ENCODE measurements at places on chromosomes 6 and 20. TPM values are rescaled to one million over a fixed set of nuclear protein-coding genes. Genes with fewer than 3 reads are reported as not detected.

The WFDC5 gene
- total RNA-seq = not detected

The BTBD3 gene
- total RNA-seq = 47.0 TPM

The EZR gene
- 209 TPM for total RNA-seq

The CRISP2 gene
- total RNA-seq = 0.50 TPM

The TGM3 gene
- not detected for total RNA-seq

The SIGLEC1 gene
- total RNA-seq = not detected

The PERP gene
- 23.7 TPM for total RNA-seq

- no peaks in the 10 kb centered on the region for H3K27me3 ChIP-seq
- H3K36me3 ChIP-seq = no peaks in the 10 kb centered on the region
- no peak for DNase-seq
- H3K4me1 ChIP-seq = no peaks in the 10 kb centered on the region
These were observed 24.6 kb upstream of the PPP1R14C start for GRCh38 chr6:150118203-150118602.

DNA sequence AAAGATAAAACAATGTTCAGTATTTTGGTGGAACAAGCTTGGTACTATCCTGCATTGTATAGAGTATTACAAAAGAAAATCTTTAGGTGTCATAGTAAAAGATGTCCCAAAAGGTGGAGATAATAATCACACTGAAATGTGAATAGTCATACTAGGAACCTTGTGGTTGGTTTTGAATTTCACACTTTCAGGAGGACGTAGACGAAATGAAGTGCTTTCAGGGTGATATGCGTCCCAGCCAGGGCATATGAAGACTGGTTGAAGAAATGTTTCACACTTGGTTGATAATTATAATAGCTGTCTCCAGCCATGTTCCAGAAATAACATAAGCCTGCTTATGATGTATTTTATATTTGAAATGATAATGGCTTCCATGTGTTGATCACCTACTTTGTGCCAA lies 60.4 kb downstream of the SCAND1 start:
- H3K27ac ChIP-seq = no peak overlapping the region
- H3K4me1 ChIP-seq = no peaks in the 10 kb centered on the region
- H3K4me3 ChIP-seq = no peak overlapping the region
- DNase-seq = no peak
- no peaks in the 10 kb centered on the region for H3K27me3 ChIP-seq
- H3K36me3 ChIP-seq = no peaks in the 10 kb centered on the region

DNA sequence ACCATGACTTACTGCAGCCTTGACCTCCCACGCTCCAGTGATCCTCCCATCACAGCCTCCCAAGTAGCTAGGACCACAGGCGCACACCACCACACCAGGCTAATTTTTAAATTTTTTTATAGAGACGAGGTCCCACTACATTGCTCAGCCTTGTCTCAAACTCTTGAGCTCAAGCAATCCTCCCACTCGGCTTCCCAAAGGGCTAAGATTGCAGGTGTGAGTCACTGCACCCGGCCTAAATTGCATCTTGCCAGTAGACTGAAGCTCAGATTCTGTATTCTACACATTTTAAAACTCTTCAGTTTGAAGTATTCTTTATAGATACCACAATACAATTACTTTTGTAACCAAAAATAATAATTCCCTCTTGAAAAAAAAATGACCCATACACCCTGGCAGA lies 11.4 kb downstream of the NUDT3 start:
- H3K27me3 ChIP-seq = no peaks in the 10 kb centered on the region
- DNase-seq = no peak
- peaks cover 21% of the 10 kb centered on the region for H3K4me1 ChIP-seq
- H3K4me3 ChIP-seq = no peak overlapping the region
- H3K27ac ChIP-seq = no peak overlapping the region

DNA sequence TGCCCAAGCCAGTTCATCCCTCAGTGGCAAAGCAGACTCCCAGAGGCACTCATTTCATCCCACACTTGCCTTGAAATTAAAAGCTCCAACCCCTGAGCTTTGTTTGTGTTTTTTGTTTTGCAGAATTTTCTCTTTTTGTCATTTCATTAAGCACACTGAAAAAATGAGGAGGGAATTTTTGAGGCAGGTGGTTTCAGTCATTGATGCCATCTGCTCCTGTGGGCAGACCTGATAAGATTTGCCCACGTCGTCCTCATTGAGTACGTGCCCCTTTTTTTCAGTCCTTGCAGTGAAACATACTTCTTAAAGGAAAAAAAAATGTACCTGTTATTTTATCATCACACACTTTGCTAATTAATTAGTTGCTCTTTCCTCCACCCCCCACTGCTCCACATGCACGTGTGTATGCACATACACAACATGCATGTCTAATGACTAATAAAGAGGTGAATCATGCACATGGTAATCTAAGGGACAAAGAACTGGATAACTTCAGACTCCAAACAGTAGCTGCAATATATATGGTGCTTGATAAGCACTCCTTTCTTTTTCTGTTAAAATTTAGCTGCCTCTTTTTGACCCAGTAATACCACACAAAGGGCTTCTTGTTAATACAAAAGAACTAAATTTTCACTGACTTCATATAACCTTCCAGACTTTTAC lies 102.1 kb upstream of the TMEM181 start:
- no peaks in the 10 kb centered on the region for H3K36me3 ChIP-seq
- no peak overlapping the region for H3K27ac ChIP-seq
- H3K27me3 ChIP-seq = no peaks in the 10 kb centered on the region
- no peak for DNase-seq
- peaks cover 35% of the 10 kb centered on the region for H3K4me1 ChIP-seq

DNA sequence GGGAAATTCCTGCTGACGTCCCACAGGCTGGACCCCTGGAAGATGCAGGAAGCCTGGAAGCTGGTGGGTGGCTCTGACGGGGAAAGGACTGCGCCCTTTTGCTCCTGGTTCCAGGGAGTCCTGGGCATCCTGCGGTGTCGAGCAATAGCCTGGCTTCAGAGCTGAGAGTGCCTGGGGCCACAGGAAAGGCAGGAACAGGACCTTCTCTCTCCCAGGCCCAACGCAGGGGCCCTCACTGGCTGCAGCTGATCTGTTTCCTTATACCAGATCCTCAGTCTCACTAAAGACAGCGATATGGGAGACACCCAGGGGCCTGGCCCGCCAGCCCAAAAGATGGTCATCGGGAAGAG lies 1.4 kb downstream of the B3GALT4 start:
- H3K27ac ChIP-seq = peak overlapping the region; percentile 39
- peaks cover 32% of the 10 kb centered on the region for H3K36me3 ChIP-seq
- H3K4me3 ChIP-seq = peak overlapping the region; percentile 99

GRCh38 chr20:50595433-50595895 lies 85.3 kb downstream of the PTPN1 start:
- no peak overlapping the region for H3K4me3 ChIP-seq
- H3K4me1 ChIP-seq = no peaks in the 10 kb centered on the region
- no peaks in the 10 kb centered on the region for H3K36me3 ChIP-seq
- no peak for DNase-seq

DNA sequence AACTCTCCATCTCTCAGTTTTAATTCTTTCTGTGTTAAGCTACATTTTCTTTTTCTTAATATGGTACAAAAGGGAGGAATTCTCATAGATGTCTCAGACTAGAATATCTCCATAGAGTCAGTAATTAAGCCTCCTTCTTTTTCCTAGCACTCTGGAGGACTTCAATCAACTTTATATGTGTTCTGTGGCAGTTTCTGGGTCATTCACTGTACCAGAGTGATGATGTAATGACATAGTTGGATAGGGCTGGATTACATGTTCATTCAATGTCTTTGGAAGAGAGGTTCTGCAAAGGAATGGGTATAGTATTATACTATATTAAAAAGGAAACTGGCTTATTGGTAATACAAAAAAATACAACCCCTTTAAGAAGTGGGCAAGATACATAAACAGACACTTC lies 318.3 kb upstream of the OPRM1 start:
- H3K4me1 ChIP-seq = no peaks in the 10 kb centered on the region
- no peak overlapping the region for H3K4me3 ChIP-seq
- DNase-seq = no peak

- no peaks in the 10 kb centered on the region for H3K36me3 ChIP-seq
- no peak overlapping the region for H3K4me3 ChIP-seq
- no peak for DNase-seq
- H3K27me3 ChIP-seq = no peaks in the 10 kb centered on the region
- no peak overlapping the region for H3K27ac ChIP-seq
- peaks cover 10% of the 10 kb centered on the region for H3K4me1 ChIP-seq
These were observed 64.6 kb upstream of the ZMYND8 start for GRCh38 chr20:47421076-47421475.

DNA sequence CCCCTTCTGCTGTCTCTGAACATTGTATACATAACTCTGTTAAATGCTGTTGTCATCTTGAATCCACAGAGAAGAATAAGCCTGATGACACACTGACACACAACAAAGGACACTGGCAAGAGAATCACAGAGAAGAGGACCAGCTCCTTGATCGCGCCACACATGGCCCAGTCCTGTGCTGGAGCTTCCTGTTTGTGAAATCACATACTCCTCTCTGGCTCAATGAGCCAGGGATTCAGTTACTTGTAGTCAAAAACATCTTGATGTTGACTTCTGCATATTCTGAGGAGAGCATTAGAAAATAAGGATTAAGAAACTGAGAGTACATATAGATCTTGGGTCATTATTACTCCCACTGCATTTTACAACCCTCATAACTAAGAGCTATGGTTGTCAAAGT lies 100.1 kb downstream of the EPB41L2 start:
- H3K4me1 ChIP-seq = peaks cover 24% of the 10 kb centered on the region
- no peak for DNase-seq
- no peaks in the 10 kb centered on the region for H3K36me3 ChIP-seq
- H3K27me3 ChIP-seq = no peaks in the 10 kb centered on the region
- no peak overlapping the region for H3K27ac ChIP-seq

DNA sequence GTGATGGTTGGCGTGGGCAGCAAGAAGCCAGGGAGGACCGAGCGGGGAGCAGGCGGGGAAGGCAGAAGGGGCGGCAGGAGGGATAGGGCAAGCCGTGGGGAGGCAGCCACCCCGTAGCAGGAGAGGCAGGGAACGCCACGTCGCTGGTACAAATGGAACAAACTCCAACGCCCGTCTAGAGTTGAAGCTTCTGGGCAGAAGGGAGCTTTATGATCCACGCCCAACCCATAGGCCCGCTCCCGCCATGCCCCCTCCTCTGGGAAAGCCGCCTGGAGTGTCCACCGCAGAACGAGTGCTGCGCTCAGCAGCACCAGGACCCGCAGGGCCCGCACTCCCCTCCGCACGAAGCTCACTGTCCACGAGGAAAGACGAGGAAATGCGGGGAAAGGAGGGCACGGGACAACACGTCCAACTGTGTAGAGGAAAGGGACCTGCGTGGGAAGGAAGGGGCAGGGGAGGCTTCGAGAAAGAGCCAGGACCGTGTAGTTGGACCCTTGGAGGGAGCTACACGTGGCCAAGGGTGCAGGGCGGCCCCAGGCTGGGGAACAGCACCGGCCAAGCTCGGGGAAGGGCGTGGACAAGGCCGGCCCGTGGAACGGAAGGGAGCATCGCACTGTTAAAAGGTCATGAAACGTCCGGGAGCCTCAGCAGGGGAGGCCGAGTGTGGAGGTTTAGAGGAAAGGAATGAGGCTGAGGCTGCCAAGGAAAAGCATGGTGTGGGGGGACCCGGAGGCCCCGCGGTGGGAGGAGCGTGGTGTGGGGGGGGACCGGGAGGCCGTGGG lies 204.0 kb downstream of the DLL1 start:
- H3K4me1 ChIP-seq = no peaks in the 10 kb centered on the region
- H3K27ac ChIP-seq = no peak overlapping the region
- H3K4me3 ChIP-seq = no peak overlapping the region
- H3K27me3 ChIP-seq = no peaks in the 10 kb centered on the region
- no peak for DNase-seq

- H3K36me3 ChIP-seq = no peaks in the 10 kb centered on the region
- no peaks in the 10 kb centered on the region for H3K4me1 ChIP-seq
- no peak overlapping the region for H3K4me3 ChIP-seq
- H3K27me3 ChIP-seq = no peaks in the 10 kb centered on the region
- peak; percentile 76 for DNase-seq
These were observed 284.1 kb upstream of the PLN start for GRCh38 chr6:118263921-118264486.

- H3K4me1 ChIP-seq = peaks cover 25% of the 10 kb centered on the region
- H3K4me3 ChIP-seq = peak overlapping the region; percentile 54
- H3K27ac ChIP-seq = no peak overlapping the region
- peak; percentile 53 for DNase-seq
- H3K36me3 ChIP-seq = no peaks in the 10 kb centered on the region
These were observed 1.6 kb downstream of the PRDM1 start for GRCh38 chr6:106087548-106088325.

GRCh38 chr20:18267815-18268214 lies 20.5 kb upstream of the ZNF133 start:
- peak; percentile 68 for DNase-seq
- no peak overlapping the region for H3K4me3 ChIP-seq
- no peaks in the 10 kb centered on the region for H3K27me3 ChIP-seq
- no peaks in the 10 kb centered on the region for H3K4me1 ChIP-seq
- H3K27ac ChIP-seq = no peak overlapping the region

DNA sequence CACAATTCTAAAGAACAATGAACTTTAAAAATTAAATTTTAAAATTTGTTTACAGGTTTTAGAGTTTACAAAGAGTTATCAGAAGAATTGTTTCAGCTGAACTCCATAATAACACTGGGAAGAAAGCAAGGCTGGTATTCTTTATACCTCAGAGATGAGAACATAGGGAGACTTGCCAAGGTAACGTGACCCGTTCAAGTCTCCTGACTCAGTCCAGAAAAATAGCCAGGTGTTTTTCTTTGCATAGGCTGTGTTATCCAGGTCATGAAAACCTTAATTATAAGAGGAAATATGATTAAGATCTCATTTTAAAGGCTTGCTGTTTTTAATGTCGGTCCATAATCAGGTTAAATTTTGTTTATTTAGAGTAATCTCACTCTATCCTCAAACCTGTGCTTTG lies 8.5 kb upstream of the C6orf141 start:
- DNase-seq = no peak
- H3K4me3 ChIP-seq = no peak overlapping the region
- H3K27ac ChIP-seq = no peak overlapping the region
- no peaks in the 10 kb centered on the region for H3K4me1 ChIP-seq

DNA sequence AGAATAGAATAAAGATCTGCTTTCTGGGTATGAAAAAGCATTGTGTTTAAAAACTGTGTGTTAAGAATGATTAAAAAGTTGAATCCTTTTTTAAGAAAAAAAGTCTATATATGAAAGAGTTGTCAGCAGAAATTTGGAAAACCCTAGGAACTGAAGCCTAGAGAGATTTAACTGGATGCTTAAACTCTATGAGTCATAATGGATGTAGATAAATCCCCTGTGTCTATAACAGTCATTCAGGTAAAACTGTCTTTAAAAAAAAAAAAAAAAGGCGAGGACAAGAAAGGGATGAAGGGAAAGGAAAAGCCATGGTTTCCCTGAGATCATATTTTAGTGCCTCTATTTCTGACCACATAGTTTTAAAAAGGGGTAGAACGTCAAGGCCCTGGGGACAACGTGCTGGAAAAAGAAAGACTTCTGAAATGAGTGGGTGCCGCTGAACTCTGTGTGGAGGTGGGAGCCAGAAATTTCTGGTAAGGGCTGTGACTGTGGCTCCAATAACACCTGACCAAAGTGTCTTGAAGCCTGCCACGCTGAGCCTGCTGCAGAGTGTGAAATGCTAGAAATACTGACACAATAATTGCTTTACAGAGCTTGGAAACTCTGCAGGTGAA lies 302.6 kb upstream of the ARID1B start:
- H3K36me3 ChIP-seq = no peaks in the 10 kb centered on the region
- no peak for DNase-seq
- H3K4me3 ChIP-seq = no peak overlapping the region
- no peaks in the 10 kb centered on the region for H3K4me1 ChIP-seq

- H3K27me3 ChIP-seq = no peaks in the 10 kb centered on the region
- no peak overlapping the region for H3K27ac ChIP-seq
- no peaks in the 10 kb centered on the region for H3K36me3 ChIP-seq
- DNase-seq = peak; percentile 13
- no peaks in the 10 kb centered on the region for H3K4me1 ChIP-seq
- no peak overlapping the region for H3K4me3 ChIP-seq
These were observed 174.4 kb downstream of the SYNE1 start for GRCh38 chr6:152462716-152463115.

All from GM23338 (cell line).